Esophagus mucosa (tissue), 1 donor: ENCODE measurements at places on chromosomes 11 and 22. TPM values are rescaled to one million over a fixed set of nuclear protein-coding genes. Genes with fewer than 3 reads are reported as not detected.

Gene MRGPRE
- not detected for total RNA-seq

Gene CDKN1C
- 3.5 TPM for total RNA-seq

Gene MAPK12
- 2.6 TPM for total RNA-seq

Gene MS4A4A
- total RNA-seq, result 0.24 TPM

Gene NECTIN1
- total RNA-seq, result 299 TPM

Gene OR10G8
- total RNA-seq, result not detected

Gene RTCB
- total RNA-seq, result 50.3 TPM

Gene POU2F3
- 3.2 TPM for total RNA-seq

Gene NXPE2
- not detected for total RNA-seq

Gene SLC25A1
- total RNA-seq, result 78.5 TPM

Gene SLC22A6
- not detected for total RNA-seq

Gene KRTAP5-9
- 0.36 TPM for total RNA-seq

Gene EMID1
- 0.84 TPM for total RNA-seq

Gene NXPE1
- total RNA-seq, result not detected

Gene OR4C13
- not detected for total RNA-seq

Gene SLC16A8
- 0.24 TPM for total RNA-seq

Gene NPAS4
- not detected for total RNA-seq

Gene DTX4
- total RNA-seq, result 3.3 TPM

Gene RGL4
- total RNA-seq, result not detected

Gene EFCAB6
- total RNA-seq, result 1.6 TPM

Gene CREB3L1
- 0.64 TPM for total RNA-seq

Gene OR10A4
- not detected for total RNA-seq

Gene PDE2A
- 6.0 TPM for total RNA-seq

Gene CD3D
- total RNA-seq, result 4.0 TPM

Gene NLRP6
- total RNA-seq, result 0.12 TPM

Gene JAML
- total RNA-seq, result 2.7 TPM

Gene APOL5
- total RNA-seq, result not detected

Gene ANKK1
- 0.72 TPM for total RNA-seq

Gene PLEKHA7
- 48.2 TPM for total RNA-seq

Gene CSF2RB
- total RNA-seq, result 1.00 TPM

Gene CAVIN3
- 11.8 TPM for total RNA-seq

Gene CELSR1
- total RNA-seq, result 36.0 TPM

Gene EIF3L
- total RNA-seq, result 358 TPM

Gene TCN1
- total RNA-seq, result 45.8 TPM

Gene PDGFB
- total RNA-seq, result 0.96 TPM

Gene ALG12
- 10.1 TPM for total RNA-seq

Gene TMPRSS6
- not detected for total RNA-seq

Gene LGR4
- total RNA-seq, result 22.8 TPM

Gene TENM4
- 21.8 TPM for total RNA-seq

Gene CCDC73
- total RNA-seq, result 0.40 TPM

Gene ACTN3
- 0.44 TPM for total RNA-seq

Gene C11orf65
- 0.36 TPM for total RNA-seq

Gene VSIG2
- 8.8 TPM for total RNA-seq

Gene INS
- not detected for total RNA-seq

Gene KRTAP5-7
- total RNA-seq, result 0.16 TPM

Gene KCTD14
- total RNA-seq, result 2.3 TPM

Gene RFPL3
- not detected for total RNA-seq

Gene SPI1
- 2.2 TPM for total RNA-seq

Gene INPP5J
- 1.5 TPM for total RNA-seq

Gene TTLL1
- 4.7 TPM for total RNA-seq
